ENCODE measurements at places on chromosomes 4 and X.

- no peak for DNase-seq
These were observed 256.2 kb upstream of the GPR101 start for GRCh38 chrX:137290011-137290410.

DNA sequence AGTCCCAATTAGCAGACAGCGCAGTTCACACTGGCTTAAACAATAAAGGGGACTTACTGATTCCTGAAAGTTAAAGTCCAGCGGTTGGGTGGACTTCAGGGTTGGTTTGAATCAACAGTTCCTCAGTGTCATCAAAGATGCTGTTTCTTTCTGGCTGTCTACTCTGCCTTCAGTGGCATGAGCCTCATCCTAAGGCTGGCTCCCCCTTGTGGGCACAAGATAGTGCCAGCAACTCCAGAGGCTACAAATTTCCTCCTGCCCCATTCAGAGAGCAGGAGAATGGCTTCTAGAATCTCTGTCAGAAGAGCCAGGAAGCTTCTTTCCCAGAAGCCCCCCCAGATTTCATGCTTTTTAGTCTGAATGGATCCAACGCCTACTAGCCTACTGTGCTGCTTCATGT is 82.4 kb upstream of the MTM1 start:
- DNase-seq, result peak; percentile 12

GRCh38 chr4:176789955-176790354 is 2.8 kb downstream of the VEGFC start:
- no peak for DNase-seq

GRCh38 chrX:78710171-78710570 is 37.3 kb upstream of the LPAR4 start:
- DNase-seq, result no peak

- no peak for DNase-seq
These were observed 9.5 kb downstream of the ADH4 start for GRCh38 chr4:99134586-99134985.

- DNase-seq, result no peak
These were observed 48.2 kb downstream of the TMEM156 start for GRCh38 chr4:38983787-38984598.

- DNase-seq, result no peak
These were observed 823 bp upstream of the MAN2B2 start for GRCh38 chr4:6573986-6574746.
